ENCODE measurements at places on chromosomes 1 and 21.

- no peak for DNase-seq
Observed at GRCh38 chr1:1204425-1204920, 1.9 kb downstream of the TNFRSF18 start.

DNA sequence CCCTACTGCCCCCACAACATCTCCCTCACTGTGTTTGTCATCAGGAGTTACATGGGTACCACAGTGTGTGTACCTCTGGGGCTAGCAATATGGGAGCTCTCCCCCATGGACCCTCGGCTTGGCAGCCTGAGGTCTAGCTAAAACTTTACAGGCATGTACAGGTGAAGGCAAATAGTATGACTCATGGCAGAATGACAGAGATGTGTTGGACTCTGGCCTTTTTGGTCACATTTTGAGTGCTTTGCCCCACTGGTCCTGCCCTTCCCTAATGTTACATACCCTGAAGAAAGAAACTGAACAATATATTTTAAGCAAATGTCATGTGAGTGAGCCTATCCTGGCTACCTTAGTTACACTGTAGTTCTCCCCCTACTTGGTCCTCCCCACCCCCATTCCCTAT lies 124.0 kb downstream of the NGF start:
- no peak for DNase-seq

DNA sequence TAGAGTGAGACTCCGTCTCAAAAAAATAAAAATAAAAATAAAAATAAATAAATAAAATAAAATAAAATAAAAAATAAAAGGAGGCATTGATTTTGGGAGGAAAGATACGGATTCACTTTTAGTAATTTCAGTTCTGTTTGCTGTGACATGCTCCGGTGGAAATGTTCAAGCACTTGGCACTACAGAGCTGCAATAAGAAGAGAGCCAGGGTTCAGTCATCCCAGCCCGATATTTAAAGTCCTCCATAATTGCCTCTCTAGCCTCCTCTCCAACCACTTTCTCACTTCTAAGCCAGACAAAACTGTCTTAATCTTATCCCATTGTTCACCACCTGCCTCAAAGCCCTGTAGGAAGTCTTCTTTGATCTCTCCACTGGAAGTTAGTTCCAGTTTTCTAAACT lies 55.0 kb upstream of the MACF1 start:
- no peak for DNase-seq

DNA sequence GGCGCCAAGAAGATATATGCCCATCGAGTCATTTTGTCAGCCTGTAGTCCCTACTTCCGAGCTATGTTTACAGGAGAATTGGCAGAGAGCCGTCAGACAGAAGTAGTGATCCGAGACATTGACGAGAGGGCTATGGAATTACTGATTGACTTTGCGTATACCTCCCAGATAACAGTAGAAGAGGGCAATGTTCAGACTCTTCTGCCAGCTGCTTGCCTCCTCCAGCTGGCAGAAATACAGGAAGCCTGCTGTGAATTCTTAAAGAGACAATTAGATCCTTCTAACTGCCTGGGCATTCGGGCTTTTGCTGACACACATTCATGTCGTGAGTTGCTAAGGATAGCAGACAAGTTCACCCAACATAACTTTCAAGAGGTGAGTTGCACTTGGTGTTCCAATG lies 19.1 kb downstream of the KLHL20 start:
- DNase-seq: no peak

- no peak for DNase-seq
Observed at GRCh38 chr1:221089273-221089672, 210.0 kb downstream of the HLX start.

DNA sequence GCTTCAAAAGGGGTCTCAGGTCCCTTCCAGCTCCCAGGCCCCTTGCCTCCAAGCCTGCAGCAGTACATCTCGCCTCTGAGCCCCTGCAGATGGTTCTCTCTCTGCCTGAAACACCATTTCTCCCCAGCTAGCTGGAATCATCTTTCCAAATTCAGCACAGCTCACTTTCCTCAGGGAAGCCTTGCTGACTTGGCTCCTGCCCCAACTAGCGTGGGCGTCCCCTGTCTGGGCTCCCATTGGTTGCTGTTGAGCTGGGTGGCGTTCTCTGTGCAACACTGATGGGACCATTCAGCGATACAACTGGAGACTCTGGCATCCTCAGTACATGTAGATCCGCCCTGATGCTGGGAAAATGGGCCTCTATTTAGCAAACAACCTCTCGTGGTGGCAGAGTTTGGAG lies 141.3 kb upstream of the IGSF21 start:
- DNase-seq: no peak

DNA sequence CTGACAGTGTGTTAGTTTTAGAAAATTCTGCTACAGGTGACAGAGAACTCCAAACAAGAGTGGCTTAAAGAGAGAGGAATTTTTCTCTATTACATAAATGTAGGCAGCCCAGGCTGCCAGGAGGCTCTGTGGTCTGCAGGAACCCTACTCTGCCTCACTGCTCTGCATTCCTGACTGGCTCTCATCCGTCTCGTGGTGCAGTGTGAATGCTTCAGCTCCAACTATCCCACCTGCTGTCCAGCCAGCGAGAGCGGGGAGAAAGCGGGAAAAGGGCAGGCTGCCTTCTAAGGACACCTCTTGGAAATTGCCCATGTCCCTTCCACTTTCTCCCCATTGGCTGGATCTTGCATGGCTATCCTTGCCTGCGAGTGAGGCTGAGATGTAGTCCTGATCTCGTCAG lies 131.3 kb downstream of the PEX14 start:
- no peak for DNase-seq

GRCh38 chr1:212237651-212238050 lies 47.6 kb upstream of the PPP2R5A start:
- peak; percentile 82 for DNase-seq

GRCh38 chr1:67316180-67316902 lies 8.7 kb downstream of the IL12RB2 start:
- peak; percentile 21 for DNase-seq

DNA sequence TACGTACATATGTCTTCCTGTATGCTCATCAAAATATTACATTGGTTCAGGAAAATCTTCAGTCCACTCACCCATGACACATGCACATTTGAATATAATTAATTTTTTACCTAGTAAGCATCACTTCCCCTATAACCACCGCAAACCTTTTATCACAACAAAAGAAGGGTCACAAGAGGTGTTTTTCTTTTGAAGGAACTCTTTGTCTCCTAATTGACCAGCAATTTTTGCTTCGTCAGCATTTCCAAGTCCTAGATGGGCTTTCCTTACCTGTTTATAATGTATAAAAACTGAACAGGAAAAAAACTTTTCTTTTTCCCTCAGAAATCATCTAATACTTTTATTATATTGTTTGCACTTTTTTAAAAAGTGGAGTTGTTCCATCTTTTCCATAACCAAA lies 631.3 kb downstream of the PLA2G4A start:
- DNase-seq: no peak

DNA sequence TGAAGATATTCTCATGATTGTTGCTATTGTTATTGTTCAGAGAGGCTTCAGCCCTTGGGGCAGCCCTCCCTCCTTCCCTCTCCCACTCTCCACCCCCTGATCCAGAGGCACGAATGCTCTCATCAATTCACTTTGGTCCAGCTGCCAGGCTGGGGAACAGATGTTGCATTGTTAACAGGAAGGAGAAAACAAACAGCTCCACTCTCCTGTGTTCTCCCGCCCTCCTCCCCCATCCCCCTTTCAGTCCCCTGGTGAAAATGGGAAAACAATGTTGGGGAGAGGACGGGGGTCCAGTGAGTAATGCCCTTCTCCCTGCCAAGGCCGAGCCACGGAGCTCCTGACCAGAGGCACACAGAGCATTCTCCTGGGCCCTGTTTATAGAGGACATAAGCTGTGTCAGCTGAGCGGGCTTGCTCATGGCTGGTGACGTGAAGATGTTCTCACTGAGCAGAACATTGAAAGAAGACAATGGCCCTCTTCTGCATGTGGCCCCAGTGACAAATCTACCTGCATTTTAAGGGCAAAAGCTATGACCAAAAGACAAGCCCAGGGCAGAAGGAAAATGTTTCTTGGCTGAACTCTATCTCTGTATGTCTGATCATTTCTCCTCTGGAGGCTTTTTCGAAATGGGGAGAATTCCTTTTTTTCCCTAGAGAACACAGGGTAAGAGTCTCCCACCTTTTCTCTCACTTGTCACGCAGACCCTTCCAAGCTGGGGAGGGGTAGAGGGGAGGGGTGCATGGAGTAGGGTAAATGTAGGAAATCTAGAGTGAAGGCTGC lies 111.7 kb downstream of the GLUL start:
- no peak for DNase-seq

- no peak for DNase-seq
Observed at GRCh38 chr1:75130865-75131564, 3.2 kb upstream of the LHX8 start.

GRCh38 chr1:62530516-62531154 lies 66.7 kb upstream of the ANGPTL3 start:
- DNase-seq: peak; percentile 62

DNA sequence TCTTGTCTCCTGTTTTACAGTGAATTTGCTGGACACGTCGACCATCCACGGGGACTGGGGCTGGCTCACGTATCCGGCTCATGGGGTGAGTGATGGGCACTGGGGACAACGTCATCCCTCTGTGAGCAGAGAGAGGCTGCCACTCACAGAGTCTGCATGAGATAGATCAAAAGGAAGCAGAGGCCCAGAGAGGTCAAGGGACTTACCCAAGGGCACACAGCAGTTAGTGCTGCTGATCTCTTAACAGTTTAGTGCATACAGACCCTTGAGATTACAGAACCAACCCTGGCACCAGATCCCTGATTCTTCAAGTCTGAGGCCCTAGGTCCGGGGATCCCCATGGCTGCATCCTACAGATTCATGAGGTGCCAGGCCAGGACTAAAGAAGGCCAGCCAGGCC lies 6.0 kb downstream of the EPHA8 start:
- no peak for DNase-seq

GRCh38 chr1:200780545-200781369 lies 42.1 kb downstream of the CAMSAP2 start:
- DNase-seq: no peak

DNA sequence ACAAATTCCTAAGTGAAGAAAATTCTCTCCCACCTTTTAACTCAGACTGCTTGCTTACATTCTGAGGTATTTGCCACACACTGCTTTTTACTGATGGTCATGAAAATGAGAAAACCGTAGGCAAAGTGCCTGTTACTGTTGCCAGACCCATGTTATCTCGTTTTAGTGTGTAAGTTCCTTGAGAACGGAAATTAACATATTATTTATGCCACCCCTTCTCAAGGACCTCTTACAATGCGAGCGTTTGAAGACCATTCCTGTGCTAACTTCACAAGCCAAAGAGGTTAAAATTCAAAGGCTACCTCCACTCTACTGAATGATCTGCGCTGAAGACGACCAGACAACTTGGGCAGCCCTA lies 509 bp downstream of the NVL start:
- no peak for DNase-seq

GRCh38 chr1:19255288-19255687 lies 3.7 kb downstream of the MRTO4 start:
- DNase-seq: no peak

Data from epithelial cell of esophagus (primary cell).